ENCODE measurements at places on chromosomes 2 and 18.

GRCh38 chr2:138395565-138396306 is 105.8 kb upstream of the SPOPL start:
- no peak for DNase-seq

GRCh38 chr2:239793836-239794235 is 231.3 kb downstream of the NDUFA10 start:
- DNase-seq: no peak

DNA sequence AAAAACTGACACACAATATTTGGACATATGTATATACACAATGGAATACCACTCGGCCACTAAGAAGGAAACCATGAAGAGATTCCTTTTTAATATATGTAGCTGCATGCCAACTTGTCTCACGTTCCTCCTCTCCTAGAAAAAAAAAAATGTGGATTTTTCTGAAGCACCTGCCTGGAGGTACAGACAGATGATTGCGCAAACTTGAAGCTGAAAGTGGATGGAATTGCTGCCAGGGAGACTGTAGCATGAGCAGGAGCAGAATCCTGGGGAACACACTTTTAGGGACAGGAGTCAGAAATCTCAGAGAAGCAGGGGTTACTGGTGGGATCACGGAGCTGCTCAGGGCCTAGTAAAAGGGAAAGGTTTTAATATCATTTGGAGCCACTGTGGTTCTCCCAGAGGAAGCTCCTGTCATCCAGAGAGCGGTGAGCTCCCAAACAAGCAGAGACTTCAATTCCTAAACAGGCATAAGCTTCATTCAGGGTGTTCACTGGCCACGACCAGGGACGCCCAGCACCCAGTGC is 640 bp upstream of the SPR start:
- peak; percentile 46 for DNase-seq

GRCh38 chr2:28454016-28454930 is 41.6 kb upstream of the PLB1 start:
- DNase-seq: no peak

GRCh38 chr2:104431701-104432121 is 422.2 kb upstream of the POU3F3 start:
- peak; percentile 29 for DNase-seq

DNA sequence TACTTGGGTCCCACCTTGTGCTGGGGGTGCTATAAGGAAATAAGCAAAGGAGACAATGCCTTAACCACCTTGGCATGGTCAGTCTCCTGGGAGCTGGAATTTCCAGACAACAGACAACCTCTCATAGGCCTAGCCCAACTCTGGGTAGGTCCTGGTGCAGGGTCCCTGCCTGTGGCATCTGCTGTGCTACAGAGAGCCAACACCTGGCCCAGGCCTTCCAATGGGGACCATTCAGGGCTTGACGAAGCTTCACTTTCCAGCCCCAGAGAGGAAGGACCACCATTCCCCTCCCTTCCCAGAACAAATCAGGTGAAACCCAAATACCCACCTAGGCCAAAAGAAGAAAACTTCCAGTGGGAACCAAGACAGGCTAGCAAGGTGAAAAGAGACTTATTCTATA is 82.8 kb downstream of the SMAD7 start:
- no peak for DNase-seq

DNA sequence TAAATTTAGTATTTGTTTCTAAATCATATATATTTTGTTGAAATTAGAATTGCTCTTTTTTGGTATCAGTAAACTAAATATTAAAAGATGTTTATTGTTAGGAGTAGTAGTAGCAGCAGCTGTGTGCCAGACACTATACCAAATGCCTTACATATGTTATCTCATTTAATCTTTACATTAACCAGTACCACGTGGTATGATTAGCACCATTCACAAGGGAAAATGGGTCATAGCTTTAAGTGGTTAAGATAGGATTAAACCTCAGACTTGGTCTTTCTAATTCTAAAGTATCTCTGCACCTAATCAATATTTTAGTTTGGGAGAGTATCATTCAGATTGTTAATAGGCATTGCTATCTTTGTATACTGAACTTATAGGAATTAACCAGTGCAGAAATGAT is 29.0 kb downstream of the PSMD14 start:
- DNase-seq: no peak

GRCh38 chr2:46257476-46257875 is 39.7 kb upstream of the EPAS1 start:
- DNase-seq: peak; percentile 94

DNA sequence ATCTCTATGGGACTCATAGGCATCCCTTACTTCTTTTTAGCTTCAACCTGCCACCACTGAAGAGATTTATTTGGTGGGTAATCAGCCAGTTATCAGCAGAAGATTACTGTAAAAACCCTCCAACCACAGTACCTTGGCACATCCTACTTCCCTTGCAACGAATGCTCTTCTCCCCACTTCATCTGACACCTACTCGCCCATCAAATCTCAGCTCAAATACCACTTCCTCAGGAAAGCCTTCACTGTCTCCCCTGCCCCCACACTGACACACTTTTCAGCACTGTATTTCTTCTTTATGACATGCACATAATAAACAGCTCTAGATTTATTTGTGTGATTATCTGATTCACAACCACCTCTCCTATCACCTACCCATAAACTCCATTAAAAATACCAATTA is 3.1 kb downstream of the KDSR start:
- DNase-seq: no peak

DNA sequence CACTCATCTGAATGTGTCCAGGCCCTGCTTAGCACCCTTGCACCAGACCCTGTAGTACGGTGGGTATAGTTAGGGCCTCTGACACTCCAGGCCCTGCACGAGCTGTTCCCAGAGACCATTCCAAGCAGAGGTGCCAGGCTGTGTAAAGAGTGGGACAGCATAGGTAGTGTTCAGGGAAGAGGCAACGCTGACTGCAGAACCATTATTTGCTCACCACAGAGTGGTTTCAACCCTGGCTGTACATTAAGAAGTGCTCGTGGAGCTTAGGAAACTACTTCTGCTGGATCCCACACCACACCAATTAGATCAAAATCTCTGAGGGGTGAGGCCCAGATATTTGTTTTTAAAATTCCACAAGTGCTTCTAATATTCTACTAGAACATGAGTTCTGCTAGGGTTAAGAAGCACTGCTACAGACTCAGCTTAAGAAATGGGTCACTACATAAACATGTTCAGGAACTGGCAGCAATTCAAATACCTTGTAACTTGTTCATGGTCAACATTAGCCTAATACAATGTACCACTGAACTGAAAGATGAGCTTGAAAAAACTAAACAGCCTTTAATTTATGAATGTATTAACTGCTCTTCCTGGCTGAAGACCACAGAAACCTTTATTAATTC is 183.0 kb downstream of the MYO5B start:
- no peak for DNase-seq
